H4 (cell line): ENCODE measurements at places on chromosomes 7 and 10. TPM values are rescaled to one million over a fixed set of nuclear protein-coding genes. Genes with fewer than 3 reads are reported as not detected.

GRCh38 chr10:127254276-127254675, 57.9 kb upstream of the INSYN2A start:
- no peak for DNase-seq

DNA sequence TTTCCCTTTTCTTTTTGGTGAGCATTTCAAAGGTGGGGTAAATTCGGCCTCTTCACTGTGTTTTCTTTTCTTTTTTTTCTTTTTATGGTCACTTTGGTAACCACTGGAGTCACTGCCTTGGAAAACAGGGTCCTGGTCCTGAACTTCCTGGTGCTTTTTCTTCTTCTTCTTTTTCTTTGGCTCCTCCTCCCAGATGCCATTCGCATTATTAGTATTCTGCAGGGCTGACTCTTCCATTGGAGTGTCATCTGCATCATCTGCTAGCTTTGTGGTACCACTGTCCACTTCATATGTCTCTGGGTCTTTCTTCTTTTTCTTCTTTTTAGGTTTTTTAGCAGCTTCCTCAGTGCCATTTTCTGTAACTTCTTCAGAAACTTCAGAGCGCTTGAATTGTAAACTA, 10.5 kb downstream of the POLR1F start:
- DNase-seq = no peak

- DNase-seq = no peak
Measured at GRCh38 chr7:143376396-143376795, 4.7 kb upstream of the ZYX start.

GRCh38 chr10:103519798-103520197, 26.3 kb downstream of the NEURL1 start:
- no peak for DNase-seq

Gene PUS7
- 16.1 and 25.3 TPM in 2 replicates for total RNA-seq

DNA sequence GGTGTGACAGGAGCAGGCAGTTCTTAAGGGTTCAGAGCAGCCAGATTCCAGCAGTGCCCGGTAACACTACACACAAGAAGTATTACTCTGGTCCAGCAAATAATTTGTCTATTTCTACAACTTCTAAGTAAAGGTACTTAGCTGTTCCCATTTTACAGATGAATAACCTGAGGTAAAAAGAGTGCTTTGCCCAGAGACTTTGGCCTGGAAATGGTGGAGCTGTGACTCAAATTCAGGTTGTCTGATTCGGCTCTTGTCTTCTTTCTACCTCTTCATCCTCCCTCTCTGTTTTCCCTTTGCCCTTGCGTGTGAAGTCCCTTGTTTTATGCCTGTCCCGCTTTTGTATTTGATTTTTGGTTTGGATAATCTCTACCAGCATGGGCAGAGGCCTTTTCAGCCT, 17.1 kb downstream of the SFRP5 start:
- no peak for DNase-seq

Gene ZNF37A
- 0.25 and 0.97 TPM in 2 replicates for total RNA-seq

Gene RAMP3
- not detected in 2 replicates for total RNA-seq

Gene NUDT13
- total RNA-seq = 1.1 and 2.0 TPM in 2 replicates

Gene HELLS
- total RNA-seq = 32.2 and 94.1 TPM in 2 replicates

DNA sequence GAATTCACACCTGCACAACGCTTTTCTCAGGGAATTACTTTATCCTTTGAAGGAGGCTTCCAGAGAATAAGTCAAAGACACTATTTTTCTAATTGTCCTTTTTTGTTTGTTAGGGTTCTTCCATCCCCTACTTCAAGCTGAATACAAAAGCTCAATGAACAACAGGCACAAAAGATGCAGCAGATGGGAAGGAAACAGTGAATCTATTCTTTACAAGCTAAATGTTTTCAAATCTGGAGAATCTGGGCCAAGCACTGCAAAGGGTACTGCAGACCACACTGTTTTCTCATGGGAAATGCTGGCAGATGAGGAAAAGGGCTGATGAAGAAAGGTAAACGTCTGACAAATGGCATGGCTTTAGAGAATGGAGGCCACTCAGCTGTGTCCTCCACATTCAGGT, 18.5 kb downstream of the LIPA start:
- no peak for DNase-seq

DNA sequence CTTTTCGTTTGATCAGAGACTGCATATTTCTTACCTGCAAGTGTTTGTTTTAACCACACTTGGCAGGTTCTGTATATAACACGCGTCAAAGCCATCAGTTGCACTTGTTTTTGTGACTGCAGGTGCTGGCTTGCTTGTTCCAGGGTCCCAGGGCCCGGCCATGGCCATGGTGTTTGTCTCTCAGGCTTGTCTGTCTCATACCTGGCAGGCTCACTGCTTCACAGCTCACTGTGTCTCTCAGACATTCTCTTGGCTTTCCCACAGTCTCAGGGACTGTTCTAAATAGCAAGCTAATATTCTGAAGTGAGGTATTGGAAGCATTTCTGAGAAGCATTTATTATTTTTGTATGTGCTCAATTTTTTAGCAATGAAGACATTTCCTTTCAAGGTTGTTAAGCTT, 46.9 kb downstream of the GPR141 start:
- no peak for DNase-seq

Gene CDNF
- total RNA-seq = 0.10 TPM in 1 of 2 replicates, not detected in the other

- DNase-seq = peak; percentile 37
Measured at GRCh38 chr10:74008212-74008731, 10.4 kb downstream of the VCL start.

DNA sequence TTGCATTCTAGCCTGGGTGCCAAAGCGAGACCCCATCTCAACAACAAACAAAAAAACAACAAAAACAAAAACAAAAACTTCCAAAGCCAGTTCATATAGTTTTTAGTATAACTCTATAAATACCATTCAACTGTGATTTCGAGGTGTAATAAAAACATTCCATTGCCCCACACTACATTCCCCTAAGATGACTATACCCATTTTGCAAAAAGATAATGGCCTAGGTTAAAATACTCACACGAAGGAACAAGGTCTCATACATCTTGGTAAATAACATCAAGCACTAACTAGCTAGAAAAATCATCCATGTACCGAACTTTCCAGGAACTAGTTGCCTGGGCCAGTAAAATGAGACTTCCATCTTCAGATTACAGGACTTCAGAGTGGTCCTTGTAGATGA, 55.4 kb downstream of the GLI3 start:
- no peak for DNase-seq

DNA sequence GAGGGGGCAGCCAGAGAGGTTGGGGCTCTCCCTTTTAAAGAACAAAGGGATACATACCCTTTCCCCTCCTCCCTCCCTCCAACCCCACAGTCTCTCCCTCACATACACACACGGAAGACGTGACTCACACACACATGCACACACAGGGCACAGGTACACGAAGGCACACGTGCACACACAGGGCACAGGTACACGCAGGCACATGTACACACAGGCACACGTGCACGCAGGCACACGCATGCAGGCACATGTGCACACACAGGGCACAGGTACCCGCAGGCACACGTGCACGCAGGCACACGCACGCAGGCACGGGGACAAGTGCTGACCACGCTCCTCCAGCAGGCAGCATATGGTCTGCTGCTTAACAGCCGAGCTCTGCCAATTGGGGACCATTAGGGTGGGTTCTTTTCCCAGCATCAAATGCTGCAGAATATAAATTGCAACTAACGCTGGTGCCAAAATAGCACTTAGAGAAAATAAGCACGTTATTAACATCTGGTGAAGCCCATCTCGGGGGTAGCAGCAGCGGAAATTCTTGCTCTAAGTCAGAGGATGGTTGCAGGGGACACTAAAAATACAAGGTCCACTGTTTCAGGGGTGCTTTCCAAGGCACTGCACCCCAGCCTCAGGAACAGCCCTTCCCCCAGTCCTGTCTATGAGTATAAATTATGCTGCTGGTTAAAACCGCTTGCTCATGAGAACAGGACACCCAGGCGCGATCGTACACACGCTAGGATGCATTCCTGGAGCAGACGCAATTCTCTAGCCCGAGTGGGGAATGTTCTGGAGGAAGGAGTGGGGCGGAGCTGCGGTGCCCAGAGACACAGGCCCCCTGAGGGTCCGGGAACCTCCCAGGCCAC, 55.2 kb upstream of the TNRC18 start:
- no peak for DNase-seq

DNA sequence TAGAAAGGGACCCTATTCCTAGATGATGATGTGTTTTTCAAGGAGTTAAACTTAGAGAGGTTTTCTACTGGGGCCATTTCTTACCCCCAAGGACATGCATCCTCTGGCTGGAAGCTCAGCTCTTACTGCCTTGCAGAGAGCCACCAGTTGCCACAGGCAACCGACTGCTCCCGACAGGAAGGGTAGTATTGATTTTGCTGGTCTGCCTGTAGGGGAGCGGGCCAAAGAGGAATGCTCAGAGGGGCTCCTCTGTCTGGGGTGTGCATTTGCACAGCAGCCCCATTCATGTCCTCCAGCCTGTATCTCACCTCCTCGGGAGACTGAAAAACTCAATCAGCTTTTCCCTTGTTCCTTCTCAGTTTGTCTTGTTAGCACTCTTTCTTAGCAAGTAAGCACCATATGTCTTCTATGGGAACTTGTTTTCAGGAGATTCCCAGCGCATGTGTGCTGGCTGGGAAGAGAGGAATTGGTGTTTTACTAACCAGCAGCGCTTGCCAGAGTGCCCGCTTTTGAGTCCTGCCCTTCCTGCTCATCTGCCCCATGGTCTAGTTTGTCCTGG, 739.0 kb upstream of the GALNT17 start:
- no peak for DNase-seq

DNA sequence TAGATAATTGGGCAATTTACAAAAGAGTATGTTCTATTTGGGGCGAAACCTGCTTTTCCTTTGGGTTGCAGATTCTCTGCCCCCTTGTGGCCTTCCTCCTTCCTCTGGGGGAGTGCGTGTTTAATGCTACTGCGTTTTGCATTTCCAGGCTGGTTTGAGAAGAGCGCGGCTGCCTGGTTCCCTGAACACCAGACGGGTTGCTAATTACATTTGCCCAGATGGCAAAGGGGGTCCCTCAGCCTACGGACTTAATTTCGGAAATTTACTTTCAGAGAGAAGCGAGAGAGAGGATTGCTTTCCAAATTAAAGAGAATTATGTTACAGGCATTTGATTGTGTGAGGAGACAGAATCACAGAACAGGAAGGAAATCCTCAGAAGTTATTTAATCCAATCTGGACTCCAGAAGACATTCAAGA, 91.9 kb upstream of the JAZF1 start:
- no peak for DNase-seq

Gene SLC13A1
- not detected in 2 replicates for total RNA-seq

DNA sequence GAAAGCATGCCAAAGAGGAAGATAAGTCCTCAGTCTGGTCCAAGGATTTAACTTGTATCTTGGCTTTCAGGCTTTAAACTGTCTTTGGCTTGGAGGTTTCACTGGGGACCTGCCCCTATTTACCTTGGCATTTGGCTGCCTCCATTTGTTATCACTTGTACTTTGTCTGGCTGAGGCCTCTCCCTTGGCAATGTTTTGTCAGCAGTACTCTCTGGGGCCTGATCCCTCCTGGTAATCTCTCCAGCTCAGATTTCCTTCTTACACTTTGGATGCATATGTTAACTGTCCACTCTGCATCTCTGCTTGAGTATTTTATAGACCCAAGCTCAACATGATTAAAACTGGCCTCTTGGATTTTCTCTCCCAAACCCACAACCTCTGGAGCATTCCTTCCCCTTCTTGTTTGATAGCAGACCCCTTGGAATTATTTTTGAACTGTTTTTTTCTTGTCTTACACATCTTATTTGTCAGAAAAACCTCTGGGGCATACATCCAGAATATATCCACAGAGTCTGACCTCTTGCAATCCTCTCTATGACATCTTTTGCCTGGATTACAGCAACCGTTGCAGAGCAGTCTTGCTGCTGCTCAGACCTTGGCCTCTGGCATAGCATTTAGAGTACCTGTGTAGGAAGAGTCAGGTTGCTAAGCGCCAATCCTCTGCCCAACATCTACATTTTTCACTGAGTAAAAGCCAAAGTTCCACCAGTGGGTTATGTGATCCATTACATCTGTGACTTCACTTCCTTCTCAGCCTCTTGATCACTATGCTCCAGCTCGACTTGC, 35.2 kb downstream of the ZNF487 start:
- DNase-seq = no peak

DNA sequence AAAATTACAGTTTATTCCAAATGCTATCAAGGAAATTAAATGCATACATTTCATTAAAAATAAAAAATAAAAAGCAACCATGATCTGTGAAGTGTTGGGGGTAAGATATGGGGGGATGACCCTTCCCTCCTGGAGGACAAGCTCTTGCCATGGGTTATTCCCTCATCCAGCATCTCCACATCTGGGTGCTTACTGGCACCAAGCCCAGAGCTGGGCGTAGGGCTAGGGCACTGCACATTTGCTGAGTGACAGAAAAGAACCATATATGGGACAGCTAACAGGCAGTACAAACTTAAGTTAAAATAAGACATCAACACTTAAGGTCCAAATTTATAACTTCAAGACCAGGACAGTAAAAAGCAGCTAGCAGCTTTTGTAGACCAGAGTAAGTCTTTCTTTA, 10.2 kb downstream of the CCDC6 start:
- DNase-seq = peak; percentile 14

Gene SPDYE8
- not detected in 2 replicates for total RNA-seq

DNA sequence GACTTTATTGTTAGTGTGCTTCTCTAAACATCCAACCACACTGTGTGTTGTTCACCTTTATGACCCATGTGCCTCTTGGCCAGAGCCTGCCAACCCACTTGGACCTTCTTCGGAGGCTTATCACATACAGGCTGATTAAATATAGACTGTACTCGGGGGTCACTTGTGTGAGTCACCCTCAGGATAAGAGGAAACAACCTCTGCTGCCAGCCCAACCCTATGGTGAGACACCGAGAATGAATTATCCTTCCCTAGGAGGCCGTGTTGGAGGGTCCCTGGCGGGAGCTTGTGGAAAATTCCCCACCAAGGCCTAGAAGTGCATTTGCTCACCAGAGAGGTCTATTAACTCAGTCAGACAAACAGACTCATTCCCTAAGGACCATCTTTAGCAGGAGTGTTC, 63.0 kb downstream of the FAS start:
- DNase-seq = no peak

Gene HOXA10
- 2.0 and 6.1 TPM in 2 replicates for total RNA-seq

GRCh38 chr7:139495580-139496125, 12.2 kb upstream of the KLRG2 start:
- DNase-seq = no peak

GRCh38 chr10:115093286-115093775, at the start of gene ATRNL1:
Gene ATRNL1 (plus strand): TSS chr10:115093365. CDS start chr10:115093751, 386 bp downstream.
- no peak for DNase-seq
